SW 1271 (cell line): ENCODE measurements at places on chromosomes 3 and 15.
A peak's percentile ranks its signal among the peaks of the same experiment; 100 is the strongest.

DNA sequence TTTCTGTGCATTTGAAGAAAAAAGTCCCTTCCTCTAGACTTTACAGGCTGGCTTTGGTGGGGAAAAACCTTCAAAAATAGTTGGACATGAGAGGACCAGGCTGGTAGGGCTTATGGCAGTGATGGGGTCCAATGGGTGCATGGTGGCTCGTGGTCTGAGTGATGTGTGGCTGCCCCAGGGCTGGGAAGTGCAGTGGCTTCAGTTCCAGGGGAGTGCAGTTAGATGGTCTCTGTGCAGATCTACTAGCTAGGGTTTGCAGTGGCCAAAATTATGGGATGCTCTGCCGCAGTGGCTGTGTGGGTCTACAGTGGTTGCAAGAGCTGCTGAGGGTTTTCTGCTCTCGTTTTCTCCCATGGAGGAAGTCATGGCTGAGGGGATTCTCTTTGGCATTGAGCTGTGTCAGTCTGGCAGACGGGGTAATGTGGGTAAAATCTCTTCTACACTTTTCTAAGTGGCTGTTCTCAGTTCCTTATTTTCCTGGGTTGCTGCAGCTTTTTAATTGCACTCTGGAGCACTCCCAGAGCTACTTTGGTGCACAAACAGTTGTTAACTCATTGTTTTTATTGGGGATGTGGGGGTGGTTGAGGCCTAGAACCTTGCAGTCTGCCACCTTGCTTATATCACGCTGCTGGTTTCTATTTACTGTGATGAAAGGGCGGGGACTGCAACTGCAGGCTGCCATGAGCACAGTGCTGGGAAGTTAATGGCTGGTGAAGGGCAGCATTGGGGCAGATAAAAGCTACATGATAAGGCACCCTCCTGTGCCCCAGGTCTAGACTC is 1324.6 kb downstream of the NSUN3 start:
- DNase-seq: no peak

GRCh38 chr3:43968465-43968864 is 273.2 kb upstream of the TOPAZ1 start:
- DNase-seq: no peak

DNA sequence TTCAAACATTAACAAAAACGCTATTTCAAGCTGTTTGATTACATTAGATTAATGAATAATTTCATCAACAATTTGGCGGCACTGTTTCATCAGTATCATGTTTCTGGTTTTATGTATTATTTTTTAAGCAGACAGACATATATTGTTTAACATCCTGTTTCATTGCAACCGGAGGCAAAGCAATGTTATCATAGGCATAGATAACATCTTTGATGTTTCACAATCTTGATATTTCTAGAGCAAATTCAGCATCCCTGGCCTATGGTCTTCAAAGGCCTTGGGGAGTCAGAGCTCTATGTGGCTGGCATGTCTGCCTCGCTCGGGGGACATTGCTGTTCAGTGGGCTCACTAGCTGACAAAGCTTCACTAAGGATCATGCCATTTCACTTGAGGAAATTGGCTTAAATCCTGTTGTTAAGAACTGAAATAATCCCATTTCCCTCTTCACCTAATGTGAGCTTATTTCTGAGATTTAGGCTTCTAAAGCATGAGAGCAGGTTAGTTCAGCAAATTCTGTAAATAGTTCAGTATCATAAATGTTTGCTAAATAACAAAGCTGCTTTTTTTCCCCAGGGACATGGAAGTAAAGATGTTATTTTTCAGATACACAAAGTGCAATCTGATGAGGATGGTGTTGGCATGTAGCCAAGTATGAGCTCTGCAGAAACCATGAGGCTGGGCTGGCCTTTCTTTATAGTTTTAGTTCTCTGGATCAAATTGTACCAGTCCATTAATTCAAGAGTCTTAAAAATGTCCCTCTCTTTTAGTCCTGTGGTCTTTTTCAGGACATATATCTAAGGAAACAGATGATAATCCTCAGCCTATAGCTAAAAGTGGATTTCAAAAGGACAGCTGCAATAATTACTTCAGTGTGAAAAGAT is 941.4 kb downstream of the PLOD2 start:
- no peak for DNase-seq

- DNase-seq: no peak
Observed at GRCh38 chr3:41216993-41217392, 17.7 kb downstream of the CTNNB1 start.

GRCh38 chr3:46406443-46406787 is 451 bp downstream of the CCR5AS start:
- DNase-seq: no peak

DNA sequence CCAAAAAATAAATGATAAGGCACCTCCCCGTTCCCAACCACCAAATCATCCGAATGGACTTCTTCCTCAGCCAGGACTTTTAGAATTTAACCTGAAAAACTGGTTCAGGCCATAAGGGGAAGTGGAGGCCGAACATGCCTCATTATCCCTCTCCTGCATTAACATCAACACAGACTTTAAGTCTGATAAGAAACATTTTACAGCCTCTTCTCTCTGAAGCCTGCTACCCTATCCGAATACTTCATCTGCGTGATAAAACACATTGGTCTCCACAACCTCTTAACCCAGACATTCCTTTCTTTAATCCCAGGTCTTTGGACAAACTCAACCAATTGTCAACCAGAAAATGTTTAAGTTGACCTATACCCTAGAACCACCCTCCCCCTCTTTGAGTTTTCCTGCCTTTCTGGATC is 850 bp upstream of the SLC41A3 start:
- DNase-seq: no peak

DNA sequence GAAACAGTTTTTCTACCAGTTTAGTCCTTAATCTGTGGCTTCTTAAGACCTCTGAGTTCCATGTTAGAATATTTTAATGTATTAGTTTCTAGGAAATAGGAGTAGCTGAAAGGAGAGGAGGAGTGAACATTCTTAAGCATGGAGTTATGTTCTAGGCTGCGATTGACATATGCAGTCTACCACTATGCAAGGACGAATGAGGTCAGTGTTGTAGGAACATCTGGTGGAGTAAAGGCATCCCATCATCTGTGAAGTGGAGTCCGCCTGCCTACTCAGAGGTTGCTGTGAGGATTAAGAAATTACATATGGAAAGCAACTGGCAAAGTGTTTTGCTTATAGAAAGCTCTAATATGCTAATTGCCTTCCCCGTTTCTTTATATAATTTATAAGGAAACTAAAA is 45.1 kb downstream of the SNAPC5 start:
- DNase-seq: no peak

DNA sequence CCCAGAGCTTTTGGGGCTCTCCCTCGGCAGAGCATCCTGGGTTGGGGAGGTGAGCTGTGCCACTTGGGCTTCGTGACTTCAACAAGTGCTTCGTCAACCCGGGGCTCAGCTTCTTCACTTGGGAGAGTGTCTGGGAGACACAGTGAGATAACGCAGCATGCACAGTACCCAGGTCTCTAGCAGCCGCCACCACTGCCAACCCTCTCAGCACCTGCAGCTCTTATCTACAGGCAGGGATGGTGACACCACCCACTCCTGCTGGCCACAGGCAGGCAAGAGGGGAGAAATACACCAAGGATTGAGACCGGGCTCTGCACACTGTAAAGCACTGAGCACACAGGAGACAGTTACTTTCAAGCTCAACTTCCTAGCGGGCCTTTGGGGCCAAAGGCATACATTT is 11.6 kb downstream of the TKT start:
- DNase-seq: no peak

DNA sequence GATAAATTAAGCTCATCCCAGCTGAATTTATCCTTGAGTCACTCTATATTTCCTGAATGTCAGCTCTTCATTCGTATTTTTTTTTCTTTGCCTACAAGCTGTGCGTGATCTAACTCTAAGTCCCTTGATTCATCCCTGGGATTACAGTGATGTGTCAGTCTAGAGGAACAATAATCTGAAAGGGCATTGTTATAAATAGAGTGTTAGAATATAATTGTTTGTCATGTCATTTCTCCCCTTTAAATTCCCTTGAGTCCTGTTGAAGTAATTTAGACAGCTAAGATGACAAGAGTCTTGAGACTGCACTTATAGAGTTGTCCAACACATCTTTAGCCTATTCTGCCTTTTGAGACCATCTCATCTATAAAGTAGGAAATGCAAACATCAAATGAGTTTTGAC is 621.8 kb downstream of the ZIC1 start:
- DNase-seq: no peak

DNA sequence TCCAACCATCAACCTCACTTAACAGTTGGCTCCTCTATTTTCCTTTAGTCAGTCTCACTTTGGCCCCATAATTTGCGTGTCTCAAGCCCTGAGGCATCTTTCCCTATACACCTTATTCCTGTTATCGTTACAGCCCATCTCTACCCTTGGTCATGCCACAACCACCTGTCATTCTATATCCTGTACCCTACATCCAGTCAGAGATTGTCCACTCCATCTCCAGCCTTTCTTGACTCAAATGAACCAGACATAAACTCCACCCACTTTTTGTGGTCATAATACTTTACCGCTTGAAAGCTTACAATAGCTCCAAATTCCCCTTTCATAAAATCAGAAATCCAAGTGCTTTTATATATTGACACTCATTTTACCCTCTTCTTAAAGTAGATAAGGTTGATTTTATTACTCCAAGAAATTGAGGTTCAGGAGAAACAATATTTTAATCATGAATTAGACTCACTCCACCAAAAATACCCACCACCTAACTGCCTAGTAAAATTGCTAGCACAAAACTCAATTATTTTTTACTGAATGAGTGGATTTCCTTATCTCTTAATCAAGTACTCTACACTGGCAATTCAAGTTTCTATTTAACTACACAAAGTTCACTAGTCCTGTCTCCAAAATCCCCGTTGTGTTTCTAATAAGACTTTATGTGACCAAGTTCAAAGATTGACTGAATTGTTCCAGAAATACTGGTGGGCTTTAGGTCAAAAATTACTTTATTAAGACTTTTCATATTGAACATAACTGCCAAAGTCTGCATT is 9.1 kb downstream of the CCR4 start:
- DNase-seq: no peak

GRCh38 chr3:131285456-131285855 is 96.1 kb upstream of the NUDT16 start:
- DNase-seq: no peak

DNA sequence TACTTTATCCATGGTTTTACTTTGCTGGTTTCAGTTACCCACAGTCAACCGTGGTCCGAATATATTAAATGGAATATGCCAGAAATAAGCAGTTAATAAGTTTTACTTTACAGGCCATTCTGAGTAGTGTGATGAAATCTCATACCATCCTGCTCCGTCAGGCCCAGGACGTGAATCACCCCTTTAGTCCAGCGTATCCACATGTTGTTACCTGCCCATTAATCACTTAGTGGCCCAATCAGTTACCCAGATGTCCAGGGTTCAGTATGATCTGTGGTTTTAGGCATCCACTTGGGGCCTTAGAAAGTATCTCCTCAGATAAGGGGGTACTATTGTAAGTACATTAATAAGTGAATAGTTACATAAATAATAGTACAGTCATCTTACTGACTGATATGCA is 88.0 kb downstream of the TTBK2 start:
- peak; percentile 46 for DNase-seq

- DNase-seq: no peak
Observed at GRCh38 chr3:69032142-69032541, 18.7 kb upstream of the EOGT start.

DNA sequence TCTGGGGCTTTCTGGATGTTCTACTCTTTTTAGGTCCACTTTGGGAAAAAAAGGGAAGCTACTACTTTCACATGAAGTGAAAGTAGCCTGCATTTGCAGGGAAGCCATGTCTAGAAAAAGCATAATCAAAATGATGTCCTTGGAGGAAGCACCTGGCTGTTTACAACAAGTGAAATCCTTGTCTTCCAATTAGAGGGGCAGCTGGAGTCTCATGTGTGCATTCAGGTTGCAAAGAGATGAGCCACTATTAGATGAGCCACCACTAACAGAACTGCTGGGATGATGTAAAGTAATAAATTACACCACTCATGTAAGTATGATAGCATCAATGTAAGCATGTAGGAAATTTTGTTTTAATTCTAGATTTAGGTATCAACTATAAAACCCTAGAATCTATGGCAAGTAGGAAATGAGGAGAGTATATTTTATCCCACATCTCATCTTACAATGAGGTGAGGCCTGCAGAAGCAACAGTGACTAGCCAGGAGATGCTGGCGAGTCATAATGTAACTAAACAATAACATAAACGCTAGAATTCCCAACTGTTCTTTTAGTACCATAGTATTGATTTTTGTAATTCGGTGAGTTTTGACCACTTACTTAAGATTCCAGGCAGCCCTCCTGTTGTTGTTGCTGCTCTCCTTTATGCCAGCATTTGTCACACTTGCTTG is 75.9 kb downstream of the TMEM108 start:
- DNase-seq: no peak

DNA sequence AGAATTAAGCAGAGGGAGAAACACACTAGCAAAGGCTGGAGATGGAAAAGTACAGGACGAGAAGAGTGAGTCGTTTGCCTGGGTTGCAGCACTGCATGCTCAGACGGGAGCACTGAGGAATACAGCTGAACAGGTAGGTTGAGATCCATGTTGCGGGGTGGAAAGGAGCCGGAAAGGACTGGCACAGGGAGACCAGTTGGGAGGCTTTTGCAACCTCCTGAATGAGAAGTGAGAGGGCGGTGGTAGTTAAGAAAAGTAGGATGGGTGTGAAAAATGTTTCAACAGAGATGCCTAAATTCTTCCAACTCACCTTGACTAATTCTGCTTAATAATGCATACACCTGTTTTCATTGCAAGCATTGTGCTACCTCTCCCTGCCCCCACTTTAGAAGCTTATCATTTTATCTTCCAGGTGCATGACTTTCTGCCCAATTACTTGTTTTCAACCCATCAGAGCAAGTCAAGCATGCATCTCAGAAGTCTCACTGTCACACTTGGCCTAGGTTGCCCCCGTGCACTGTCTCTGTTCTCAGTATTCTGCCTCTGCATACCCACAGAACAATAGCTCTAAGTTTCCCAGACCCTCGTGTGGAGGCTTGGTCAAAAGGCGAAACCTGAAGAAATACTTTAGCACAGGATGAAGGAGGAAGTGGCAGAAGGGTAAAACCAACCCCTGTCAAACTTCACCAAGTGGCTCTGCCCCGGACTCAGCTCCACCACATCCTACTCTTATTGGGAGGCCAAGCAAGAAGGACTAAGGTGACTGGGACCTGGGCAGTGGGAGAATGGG is 199.3 kb upstream of the BCL6 start:
- DNase-seq: no peak

- DNase-seq: no peak
Observed at GRCh38 chr15:88247914-88248313, 8.6 kb downstream of the NTRK3 start.

DNA sequence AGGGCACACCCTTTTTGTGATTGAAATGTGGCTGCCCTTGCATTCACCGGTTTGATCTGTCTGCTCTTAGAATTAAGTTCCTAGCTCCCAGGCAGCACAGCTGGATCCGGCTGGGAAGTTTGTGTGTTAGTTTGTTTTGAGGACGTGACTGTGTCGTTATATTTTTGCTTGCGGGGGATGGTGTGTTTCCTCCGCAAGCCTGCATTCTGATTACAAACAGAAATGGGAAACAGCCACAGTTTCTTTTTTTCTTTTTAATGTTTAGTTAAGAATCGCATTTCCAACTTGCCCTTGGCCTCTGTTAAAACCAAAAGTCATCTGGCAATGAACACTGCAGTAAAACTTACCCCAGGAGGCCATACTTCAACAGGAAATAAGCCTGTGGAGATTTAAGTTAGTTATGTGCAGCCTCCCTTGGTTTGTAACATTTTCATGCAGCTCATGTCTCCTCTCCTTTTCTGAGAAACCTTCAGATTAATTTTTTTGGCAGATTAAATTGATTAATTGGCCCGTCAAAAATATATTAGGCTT is 888 bp downstream of the TMOD3 start:
- DNase-seq: no peak

- DNase-seq: no peak
Observed at GRCh38 chr3:8996681-8997121, 33.4 kb upstream of the RAD18 start.
